NCI-H345 (cell line): ENCODE measurements at places on chromosomes 1 and 21.

GRCh38 chr1:235929216-235929615 is 62.5 kb upstream of the LYST start:
- no peak for DNase-seq

GRCh38 chr1:54542120-54542961 is 5.7 kb upstream of the ACOT11 start:
- DNase-seq, result peak; percentile 85

- DNase-seq, result no peak
Measured at GRCh38 chr1:38815903-38816627, 43.5 kb downstream of the RRAGC start.

- DNase-seq, result no peak
Measured at GRCh38 chr1:36708587-36708986, 225.9 kb upstream of the CSF3R start.

GRCh38 chr1:209648931-209649776 is 3.1 kb downstream of the LAMB3 start:
- no peak for DNase-seq

DNA sequence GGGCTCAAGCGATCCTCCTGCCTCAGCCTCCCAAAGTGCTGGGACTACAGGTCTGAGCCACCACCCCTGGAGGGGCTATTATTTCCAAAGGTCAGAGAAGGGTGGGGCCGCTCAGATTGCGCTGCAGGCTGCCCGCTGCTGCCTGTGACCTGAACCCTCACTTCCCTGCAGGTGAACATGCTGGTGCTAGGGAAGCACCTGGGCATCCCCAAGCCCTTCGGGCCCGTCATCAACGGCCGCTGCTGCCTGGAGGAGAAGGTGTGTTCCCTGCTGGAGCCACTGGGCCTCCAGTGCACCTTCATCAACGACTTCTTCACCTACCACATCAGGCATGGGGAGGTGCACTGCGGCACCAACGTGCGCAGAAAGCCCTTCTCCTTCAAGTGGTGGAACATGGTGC is 8.6 kb upstream of the PADI6 start:
- no peak for DNase-seq

GRCh38 chr1:46549697-46550681 is 1.5 kb downstream of the KNCN start:
- DNase-seq, result no peak

- no peak for DNase-seq
Measured at GRCh38 chr1:54854381-54855020, 32.5 kb downstream of the DHCR24 start.

GRCh38 chr1:39698568-39698967 is 7.3 kb upstream of the HPCAL4 start:
- DNase-seq, result no peak

DNA sequence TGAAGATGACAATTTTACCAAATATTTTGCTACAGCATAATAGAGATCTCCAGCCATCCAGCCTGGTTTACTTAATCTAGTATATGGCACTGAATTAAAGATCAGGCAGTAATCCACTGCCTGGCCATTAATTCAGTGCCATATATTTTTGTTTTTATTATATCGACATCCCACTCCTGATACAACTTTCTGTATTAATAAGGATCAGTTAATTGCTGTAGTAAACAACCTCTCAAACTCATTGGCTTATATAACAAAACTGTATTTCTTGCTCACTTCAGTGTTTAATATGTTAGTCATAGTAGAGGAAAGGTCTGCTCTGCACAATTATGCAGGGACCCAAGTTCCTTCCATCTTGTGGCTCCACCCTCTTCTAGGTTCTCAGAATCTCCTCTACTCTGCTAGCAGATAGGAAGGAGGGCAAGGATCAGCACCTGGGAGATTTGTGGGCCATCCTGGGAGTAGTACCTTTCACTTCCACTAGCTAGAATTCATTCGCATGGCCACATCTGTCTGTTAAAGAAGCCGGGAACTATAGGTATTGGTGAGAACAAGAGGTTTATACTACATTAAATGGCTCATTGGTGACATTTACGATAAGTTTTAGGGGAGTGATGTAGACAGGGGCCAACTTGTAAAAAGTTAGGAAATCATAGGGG is 3.6 kb upstream of the ZDHHC18 start:
- DNase-seq, result no peak

DNA sequence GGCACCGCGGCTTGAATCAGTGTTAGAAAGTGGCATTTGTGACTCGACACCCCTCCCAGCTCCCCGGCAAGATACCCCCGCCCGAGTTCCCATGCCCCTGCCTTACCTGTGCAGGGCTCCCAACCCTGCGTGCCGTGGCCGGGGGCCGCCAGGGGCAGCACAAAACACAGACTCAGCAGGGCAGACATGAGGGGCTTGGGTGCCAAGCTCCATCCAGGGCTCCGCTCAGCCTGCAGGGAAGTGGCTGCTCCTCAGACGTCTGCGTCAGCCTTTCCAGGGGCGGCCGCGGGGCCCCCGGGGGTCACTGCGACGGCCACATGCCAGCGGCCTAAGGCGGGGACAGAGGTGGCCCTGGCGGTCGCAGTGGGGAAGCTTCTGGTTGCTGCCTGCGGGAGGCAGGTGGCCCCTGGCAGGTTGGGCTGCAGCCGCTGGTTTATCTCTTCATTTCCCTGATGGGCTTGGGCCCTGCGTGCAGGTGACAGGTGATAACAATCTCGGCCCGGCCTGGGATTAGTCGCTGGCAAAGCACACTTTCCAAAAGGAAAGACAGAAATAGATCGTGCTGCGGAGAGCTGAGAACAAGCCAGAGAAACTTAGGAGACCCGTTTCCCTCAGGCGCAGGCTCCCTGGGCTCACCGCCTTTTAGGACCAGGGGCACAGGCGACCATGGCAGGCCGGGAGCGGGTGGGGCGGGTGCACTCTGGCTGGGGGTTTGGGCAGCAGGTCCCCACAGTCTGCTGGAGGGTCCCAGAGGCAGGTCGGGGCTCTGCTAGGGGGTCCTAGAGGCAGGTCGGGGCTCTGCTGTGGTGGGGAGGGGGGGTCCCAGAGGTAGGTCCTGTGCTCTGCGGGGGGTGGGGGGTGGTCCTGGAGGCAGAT is at the start of gene TSPEAR:
Gene TSPEAR (minus strand): TSS at position 246 of the 876 bp plus-strand sequence. CDS start 58 bp downstream, at position 188.
- peak; percentile 92 for DNase-seq

GRCh38 chr1:245325922-245326795 is 171.4 kb downstream of the KIF26B start:
- no peak for DNase-seq

- peak; percentile 70 for DNase-seq
Measured at GRCh38 chr1:160085686-160086455, 4.5 kb downstream of the KCNJ9 start.

GRCh38 chr1:59071876-59072582 is 224.9 kb upstream of the FGGY start:
- no peak for DNase-seq

DNA sequence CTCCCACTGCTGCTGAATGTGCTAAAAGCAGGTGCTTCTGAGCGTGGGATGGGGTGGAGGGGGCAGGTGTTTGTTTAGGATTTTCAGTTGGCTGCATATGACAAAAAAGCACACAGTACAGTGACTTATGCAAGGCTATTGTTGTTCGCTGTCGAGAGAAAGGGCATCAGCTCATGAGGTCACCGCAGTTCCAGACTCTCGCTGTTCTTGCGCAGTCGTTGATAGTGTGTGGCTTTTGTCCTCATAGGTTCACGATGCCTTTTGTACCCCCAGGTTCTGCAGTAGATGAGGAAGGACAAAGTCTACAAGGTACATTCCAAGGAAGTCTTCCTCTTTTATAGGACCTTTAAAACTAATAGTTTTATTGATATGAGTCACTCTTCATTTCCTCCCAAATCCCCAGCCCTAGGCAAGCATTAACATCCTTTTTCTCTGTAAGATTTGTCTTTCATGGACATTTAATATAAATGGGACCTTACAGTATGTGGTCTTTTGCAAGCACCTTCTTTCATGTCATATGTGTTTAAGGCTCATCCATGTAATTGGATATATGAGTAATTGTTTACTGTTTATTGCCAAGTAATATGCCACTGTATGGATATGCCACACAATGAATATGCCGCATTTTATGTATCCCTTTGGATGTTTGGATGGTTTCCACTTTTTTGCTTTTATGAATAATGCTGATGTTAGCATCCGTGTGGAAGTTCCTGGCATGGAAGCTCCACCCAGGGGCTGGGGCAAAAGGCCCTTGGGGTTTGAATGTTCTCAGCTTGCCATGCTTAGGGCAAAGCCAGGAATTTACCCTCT is 14.5 kb upstream of the NLRP3 start:
- peak; percentile 85 for DNase-seq

DNA sequence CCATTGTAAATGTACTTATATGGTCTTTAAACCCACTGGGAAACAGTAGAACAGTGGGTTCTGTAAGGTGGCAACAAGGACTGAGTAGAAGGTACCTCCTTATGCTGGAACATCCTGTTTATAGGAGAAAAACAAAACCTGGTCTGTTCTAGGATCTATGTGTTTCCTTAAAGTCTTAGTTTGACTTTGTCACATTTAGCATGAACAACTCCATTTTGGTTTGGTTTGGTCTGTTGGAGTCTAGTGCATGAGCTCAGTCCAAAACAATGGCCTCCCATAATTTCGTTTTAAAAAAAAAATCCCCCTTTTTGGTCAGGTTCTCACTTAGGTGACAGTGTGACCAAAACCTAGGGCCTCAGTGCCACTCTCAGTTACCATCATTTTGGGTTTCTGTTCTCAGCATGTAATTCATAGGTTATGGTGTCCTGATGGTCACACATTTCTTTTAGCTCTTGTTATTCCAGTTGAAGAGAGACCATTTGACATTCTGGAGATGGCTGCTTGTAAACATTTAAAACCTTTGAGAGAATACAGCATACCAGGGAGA is 66.4 kb upstream of the IL12RB2 start:
- DNase-seq, result no peak

- DNase-seq, result no peak
Measured at GRCh38 chr1:109283748-109284600, 1.0 kb upstream of the PSRC1 start.

GRCh38 chr21:39105341-39105765 is 77.9 kb downstream of the PSMG1 start:
- DNase-seq, result no peak

DNA sequence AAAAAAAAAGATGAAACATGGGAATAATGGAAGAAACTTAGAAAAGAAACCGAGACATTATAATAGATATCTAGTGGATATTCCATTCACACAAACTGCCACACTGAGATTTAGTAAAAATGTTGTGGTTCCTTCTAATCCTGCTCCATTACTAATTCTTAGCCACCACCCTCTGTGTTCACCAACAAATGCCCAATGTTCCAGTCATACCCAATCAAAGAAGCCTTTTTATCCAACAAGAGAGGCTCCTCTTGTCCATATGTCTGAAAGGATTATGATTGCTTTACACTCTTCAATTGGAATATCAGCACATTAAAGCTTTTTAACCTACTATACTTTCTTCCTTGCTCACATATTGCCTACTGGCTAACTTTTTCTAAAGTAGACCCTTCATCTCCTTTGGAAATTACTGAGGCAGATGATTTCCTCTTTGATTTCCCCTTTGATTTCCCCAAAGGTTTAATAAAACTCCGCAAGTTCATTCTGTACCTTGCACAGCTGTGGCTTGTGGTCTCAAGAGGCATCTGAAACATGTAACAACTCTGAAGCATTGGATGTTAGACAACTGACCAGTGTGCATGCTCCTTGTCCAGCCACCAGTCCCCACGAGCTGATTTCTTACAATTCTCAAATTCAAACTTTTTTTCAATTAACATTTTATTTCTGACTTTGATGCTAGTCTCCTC is 305.6 kb upstream of the LYPLAL1 start:
- no peak for DNase-seq

GRCh38 chr1:74392186-74392585 is 120.2 kb downstream of the LRRC53 start:
- DNase-seq, result no peak

DNA sequence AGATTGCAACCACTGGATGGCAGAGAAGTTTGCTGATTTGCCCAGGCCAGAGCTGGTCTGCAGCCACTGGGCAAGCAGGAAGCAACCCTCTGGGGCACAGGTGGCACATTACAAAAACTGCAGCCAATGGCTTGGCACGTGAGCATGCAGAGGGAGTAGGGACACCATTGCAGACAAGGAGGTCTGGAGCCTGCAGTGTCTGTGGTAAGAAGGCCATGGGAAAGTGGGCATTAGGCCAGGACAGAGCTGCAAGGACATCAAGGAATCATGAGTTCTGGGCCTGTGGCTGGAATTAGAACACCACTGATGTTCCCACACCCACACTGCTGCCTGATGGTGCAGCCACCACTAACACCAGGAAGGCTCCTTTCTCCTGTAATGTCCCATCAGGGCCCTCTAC is 113.0 kb downstream of the TSEN15 start:
- DNase-seq, result no peak

DNA sequence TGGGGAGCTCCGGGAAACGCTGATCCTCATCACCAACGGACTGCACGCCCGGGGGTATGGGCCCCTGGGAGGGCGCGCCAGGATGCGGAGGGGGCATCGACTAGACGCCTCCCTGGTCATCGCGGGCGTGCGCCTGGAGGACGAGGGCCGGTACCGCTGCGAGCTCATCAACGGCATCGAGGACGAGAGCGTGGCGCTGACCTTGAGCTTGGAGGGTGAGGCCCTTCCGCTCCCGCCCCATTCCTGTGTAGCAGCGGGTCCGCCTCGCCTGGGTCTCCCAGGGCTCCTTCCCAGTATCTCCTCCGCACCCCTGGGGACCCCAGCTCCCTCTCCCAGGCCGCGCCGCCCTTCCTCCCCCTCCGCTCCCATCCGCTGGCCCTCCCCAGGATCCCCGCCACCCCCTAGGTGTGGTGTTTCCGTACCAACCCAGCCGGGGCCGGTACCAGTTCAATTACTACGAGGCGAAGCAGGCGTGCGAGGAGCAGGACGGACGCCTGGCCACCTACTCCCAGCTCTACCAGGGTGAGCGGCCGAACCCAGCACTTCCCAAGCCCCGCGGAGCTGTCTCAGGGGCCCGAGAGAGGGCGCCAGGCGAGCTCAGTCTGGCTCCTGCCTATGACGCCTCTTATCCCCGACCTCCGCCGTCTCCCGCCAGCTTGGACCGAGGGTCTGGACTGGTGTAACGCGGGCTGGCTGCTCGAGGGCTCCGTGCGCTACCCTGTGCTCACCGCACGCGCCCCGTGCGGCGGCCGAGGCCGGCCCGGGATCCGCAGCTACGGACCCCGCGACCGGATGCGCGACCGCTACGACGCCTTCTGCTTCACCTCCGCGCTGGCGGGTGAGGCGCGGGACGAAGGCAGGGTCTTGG is 5.0 kb downstream of the HAPLN2 start:
- peak; percentile 41 for DNase-seq

- DNase-seq, result peak; percentile 82
Measured at GRCh38 chr1:210232511-210233215, at the start of gene SERTAD4. Gene SERTAD4, plus strand, starts transcription at chr1:210232796. Its CDS starts 5,165 bp downstream, at chr1:210237961.

DNA sequence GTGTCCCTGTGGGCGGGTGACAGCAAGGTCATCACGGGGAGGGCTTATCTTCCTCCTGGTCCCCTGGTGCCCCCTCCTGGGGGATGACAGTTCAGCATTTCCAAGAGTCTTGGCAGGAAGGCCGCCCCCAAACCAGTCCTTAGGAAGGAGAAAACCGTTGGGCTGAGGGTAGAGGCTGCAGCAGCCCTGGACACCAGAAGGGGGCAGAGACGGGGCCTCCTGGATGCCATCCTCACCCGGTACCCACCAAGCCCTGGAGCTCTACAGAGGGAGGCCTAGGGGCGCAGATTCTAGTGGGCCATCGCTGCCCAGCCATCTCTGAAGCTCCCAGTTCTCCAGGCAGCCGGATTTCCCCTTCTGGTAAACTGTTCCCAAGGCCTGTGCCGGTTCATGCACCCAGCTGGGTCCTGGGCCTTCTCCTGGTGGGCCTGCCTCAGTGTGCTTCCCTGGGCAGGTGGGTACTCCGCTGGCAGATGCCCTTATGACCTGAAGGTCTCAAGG is 14.8 kb upstream of the ZNF669 start:
- peak; percentile 72 for DNase-seq
